CD4-positive, alpha-beta T cell treated with Interleukin-12 subunit alpha and Interleukin-12 subunit beta, for 1 hour (primary cell): ENCODE measurements at places on chromosomes 6 and 20.

- DNase-seq: no peak
These were observed 19.7 kb upstream of the SGK2 start for GRCh38 chr20:43538878-43539700.

DNA sequence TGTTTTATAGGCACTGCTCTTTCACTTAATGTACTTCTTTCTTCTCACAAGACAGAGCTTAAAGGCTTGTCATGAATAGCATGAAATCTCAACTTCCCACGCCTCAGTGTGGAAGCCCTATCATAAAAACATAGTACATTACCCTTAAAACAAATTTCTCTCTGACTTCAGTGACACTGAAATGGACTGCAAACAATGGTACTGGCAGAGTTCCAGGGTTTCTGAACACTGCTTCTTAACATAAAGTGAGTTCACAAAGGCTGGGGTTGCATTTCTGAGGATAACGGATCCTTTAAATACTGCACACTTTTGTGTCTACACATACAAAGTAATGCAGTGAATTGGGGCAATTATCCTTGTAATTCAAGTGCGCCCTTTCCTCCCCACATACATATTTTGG lies 32.3 kb upstream of the PLEKHG1 start:
- DNase-seq: no peak

GRCh38 chr6:14141351-14142062 lies 23.9 kb downstream of the CD83 start:
- DNase-seq: no peak

DNA sequence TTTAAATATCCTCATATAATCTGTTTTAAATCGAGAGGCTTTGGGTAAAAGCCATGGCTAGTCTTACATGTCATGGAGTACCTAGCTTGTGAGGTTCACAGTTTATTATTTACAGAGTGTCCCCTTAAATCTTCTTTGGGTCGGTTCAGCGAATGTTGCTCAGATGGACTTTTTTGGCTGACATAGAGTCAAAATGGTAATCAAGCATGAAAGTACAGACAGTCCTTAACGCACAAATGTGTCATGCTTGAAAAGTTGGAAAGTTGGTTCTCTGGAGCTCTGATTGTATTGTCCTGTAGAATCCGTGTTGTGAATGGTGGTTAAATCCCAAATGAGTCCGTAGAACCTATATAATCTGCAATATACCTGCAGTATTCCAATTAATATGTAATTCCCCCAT lies 22.0 kb downstream of the PTPN1 start:
- DNase-seq: no peak

DNA sequence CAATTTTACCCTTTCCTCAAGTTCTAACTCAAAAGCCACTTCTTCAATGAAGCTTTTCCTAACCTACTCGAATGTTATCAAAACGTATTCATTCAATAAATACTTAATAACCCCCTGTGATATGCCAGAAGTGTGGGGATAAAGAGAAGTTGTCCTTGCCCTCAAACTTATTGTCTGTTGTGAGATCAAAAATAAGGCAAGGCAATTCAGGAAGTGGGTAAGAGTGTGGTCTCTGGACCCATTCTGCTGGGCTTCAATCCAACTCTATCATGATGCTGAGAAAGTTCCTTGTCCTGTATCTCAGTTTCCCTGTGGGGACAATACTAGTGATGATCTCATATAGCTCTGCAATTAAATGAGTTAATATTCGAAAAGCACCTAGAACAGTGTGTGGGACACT lies 92.8 kb downstream of the PRDM1 start:
- no peak for DNase-seq

GRCh38 chr20:3929713-3930060 lies 40.5 kb downstream of the PANK2 start:
- no peak for DNase-seq

GRCh38 chr20:2991532-2991931 lies 51.9 kb upstream of the GNRH2 start:
- no peak for DNase-seq

DNA sequence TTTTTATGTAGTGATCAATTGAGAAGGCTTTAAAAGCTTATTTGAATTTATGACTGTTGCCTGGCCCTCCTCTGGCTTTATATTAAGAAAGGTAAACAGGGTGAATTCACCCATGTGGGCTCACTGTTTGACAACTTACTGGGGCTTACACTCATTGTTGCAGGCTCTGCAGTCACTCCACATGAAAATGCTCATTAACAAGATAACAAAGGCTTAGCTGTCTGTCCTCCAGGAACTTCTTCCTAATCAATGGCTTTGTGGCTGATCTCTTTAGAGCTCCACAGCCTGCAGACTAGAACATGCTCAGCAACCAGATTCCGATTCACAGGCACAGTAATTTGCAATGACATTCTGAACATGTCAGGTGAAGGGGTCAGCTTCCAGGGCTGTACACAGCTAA lies 323.2 kb upstream of the MAN1A1 start:
- DNase-seq: no peak

DNA sequence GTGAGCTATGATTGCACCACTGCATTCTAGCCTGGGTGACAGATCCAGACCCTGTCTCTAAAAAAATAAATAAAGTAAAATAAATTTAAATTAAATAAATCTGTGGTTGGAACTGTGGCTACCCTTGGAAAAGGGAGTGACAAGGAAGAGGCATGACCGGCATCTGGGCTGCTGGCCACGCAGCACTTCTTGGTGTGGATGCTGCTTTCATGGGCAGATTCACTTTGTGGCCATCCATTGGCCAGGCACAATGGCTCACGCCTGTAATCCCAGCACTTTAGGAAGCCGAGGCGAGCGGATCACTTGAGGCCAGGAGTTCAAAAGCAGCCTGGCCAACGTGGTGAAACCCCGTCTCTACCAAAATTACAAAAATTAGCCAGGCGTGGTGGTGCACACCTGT lies 16.1 kb downstream of the EBF4 start:
- no peak for DNase-seq

GRCh38 chr6:45609141-45609638 lies 231.5 kb upstream of the SUPT3H start:
- DNase-seq: no peak

GRCh38 chr20:50130995-50131394 lies 18.0 kb upstream of the UBE2V1 start:
- no peak for DNase-seq

DNA sequence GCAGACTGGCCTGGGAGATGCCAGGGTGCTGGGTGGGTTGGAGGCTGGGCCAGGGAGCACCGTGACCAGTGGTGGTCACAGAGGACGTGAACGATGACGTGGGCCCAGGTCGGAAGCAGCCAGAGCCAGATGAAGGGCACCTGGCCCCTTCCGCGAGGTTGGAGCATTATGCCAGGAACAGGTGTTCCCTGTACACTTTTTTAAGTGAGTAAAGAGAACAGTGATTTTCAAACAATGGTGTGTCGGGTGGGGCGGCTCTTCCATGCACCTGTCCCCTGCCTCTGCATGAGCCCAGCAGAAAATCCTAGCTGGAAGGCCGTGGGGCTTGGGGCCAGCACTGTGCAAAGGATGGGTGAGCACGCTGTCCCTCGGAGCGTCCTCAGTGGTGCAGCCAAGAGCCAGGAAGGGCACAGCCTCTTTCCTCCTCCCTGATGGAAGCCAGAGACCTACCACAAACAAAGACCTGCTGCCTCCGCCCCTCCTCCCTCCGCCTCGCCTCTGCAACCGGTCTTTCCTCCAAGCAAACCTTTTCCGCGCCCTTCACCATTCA lies 350.5 kb downstream of the ZFAND3 start:
- DNase-seq: no peak

- DNase-seq: peak; percentile 76
These were observed 45.8 kb downstream of the FOXP4 start for GRCh38 chr6:41591859-41592502.

DNA sequence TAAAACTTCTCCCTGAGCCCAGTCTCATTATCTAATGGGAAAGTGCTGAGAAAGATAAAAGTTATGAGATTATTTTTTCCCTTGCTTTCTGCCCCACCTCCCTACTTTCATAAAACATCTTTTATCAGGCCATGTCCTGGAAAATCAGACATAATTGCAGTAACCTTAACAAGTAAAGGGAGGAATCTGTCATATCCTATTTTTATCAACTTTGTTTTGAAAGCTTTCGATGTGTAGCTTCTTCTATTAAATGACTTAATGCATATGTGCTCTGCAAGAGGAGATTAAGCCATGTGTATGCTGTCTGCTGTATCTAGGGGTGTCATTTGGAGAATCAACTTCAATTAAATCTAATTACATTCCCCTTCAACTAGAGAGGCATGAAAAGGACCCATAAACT lies 408.9 kb downstream of the CBLN4 start:
- no peak for DNase-seq

- DNase-seq: no peak
These were observed 88.4 kb downstream of the MAFB start for GRCh38 chr20:40600441-40601219.

DNA sequence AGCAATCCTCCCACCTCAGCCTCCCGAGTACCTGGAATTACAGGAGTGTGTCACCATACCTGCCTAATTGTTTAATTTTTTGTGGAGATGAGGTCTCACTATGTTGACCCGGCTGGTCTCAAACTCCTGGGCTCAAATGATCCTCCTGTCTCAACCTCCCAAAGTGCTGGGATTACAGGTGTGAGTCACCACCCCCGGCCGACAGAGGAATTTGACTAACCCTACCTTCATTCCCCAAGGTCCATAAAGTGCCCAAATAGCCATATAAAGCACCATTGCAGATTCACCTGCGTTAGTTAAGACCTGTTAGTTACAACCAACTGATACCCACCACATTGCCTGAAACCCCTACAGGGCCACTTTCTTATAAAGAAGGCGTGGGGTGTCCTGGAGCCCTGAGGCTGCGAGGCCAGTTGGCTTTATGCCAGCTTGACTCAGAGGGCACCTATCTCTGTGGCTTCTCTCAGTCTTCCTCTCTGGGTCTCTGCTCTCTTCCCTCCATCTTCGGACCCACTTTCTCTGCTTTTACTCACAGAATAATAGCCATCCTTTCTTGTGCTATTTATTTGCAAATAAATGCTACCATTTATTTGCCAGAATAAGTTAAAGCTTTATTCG lies 65.6 kb downstream of the SLC2A10 start:
- no peak for DNase-seq

DNA sequence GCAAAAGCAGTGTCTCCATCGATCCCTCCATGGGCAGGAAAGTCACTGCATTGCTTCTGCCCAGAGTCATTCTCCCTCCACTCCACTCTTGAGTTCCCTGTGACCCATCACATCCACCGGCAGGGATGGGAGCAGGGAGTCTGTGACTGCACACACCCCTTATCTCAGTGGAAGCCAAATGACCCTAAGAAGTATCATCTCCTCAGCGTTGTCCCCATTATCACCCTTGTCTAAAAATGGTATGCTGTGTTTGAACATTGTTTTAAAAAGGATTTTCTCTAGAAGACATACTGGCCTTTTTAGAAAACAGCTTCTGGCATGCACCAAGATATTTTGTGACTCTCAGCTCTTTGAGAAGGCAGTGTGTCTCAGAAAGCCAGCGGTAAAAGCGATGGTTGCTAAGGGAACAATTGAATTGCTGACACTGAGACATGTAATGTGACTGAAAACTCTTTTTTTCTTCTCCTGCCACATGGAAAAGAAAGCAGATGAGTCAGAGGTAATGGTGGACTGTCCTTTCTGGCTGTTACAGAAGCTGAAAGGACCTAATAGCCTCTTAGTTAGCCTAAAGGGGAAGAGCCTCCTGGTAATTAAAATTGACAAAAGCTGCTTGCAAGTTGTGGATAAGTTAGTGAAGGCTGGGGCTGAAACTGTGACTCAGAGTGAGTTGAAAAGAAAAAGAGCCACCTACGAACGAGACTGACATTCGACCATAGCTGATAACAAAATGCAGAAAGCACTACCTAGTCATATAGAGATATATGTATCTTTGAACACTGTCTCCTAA lies 120.5 kb downstream of the MAP3K7 start:
- DNase-seq: no peak

- DNase-seq: no peak
These were observed 68.9 kb downstream of the EDN1 start for GRCh38 chr6:12359036-12359435.

DNA sequence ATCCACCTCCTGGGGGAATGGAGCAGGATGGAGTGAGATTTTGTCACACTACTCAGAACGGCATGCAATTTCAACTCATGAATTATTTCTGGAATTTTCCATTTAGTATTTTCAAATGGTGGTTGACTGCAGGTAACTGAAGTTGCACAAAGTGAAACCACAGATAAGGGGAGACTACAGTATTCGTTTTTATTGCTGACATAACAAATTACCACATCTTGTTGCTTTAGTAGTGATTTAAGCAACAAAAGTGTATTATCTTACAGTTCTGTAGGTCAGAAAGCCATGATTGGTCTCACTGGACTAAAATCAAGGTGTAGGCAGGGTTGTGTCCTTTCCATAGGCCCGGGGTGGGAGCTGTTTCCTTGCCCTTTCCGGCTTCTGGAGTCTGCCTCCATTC lies 133.4 kb upstream of the B3GAT2 start:
- DNase-seq: no peak

- no peak for DNase-seq
These were observed at the start of gene SYCP2L for GRCh38 chr6:10886691-10887502. Gene SYCP2L, plus strand, starts transcription at chr6:10887052. Its CDS starts 75 bp downstream, at chr6:10887127.

GRCh38 chr20:31764641-31765305 lies 25.7 kb downstream of the TPX2 start:
- DNase-seq: no peak

- no peak for DNase-seq
These were observed 77.5 kb downstream of the CDH22 start for GRCh38 chr20:46230801-46231282.

DNA sequence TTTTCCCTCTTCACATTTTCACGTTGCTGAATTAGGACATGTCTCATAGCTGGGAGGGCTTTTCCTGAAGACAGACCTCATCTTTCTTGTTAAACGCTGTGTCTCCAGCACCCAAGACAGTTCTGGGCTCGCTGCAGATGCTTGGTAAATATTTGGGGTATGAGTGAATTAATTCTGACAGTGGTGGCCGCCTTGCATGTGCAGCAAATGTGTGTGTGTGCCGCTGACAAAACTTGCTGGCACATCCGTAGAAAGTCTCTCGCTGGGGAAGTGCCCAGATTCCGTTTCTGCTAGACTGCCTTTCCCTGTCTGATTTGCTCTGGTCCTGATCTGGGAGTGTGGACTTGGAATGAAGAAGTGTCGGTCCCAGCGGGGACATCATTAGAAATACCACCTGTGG lies 48.2 kb upstream of the ZNFX1 start:
- DNase-seq: no peak
